ENCODE measurements at places on chromosomes 13 and 19.

GRCh38 chr13:36297366-36298338 lies at the start of gene CCDC169:
Gene CCDC169, minus strand, starts transcription at chr13:36297814. Its CDS starts 95 bp downstream, at chr13:36297719.
- DNase-seq = peak; percentile 73

DNA sequence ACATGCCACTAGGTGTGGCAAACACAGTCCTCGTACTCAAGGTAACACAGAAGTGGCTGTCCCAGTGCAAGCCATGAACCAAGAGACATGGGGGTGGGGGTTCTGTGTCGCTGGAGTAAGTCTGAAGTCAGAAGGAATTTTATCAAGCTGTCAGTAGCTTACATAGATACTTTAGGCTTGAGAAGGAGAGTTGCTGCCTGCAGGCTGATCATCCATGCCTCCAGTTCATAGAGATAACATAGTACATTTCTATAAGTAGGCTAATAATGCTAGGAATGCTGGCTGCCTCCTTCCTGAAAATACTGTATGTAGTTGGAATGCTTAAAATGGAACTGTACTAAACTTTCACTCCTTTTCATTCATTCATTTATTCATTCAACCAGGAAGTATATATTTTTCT lies 70.1 kb downstream of the CAB39L start:
- DNase-seq = no peak

GRCh38 chr13:105403086-105403485 lies 1132.4 kb downstream of the EFNB2 start:
- no peak for DNase-seq

- no peak for DNase-seq
These were observed 251.2 kb upstream of the SPRY2 start for GRCh38 chr13:80591976-80592740.

DNA sequence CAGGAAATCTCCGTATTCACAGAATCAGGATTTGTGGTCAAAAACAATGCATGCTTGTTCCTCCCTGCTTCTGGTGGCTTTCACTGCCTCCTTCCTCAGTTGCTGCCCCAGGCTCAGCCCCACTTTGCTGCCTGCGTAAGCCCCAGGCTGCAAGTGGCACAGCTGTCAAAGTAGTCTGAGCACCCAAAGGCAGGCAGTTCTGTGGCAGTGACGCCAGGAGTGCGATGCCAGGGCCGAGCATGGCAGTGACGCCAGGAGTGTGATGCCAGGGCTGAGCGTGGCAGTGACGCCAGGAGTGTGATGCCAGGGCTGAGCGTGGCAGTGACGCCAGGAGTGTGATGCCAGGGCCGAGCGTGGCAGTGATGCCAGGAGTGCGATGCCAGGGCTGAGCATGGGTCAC lies 77.3 kb upstream of the GPR183 start:
- no peak for DNase-seq

DNA sequence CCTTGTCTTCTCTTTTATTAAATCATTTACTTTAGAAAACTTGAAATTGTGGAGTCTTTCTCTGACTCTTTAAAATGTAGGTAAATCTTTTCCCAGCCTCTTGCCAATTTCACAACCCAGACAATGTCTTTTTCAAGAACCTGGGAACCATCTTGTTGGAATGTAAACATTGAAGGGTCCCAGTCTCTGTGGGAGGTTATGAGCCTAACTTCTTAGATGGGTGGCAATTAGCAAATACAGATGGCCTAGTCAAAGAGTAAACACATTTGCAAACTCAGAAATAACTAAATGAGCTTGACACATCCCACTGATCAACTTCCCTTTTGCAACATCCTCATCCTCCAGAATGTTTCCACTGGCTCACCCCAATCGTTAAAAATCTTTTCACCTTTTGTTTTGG lies 721.0 kb downstream of the PCDH9 start:
- no peak for DNase-seq

GRCh38 chr13:100115693-100116254 lies 26.9 kb downstream of the PCCA start:
- DNase-seq = no peak

DNA sequence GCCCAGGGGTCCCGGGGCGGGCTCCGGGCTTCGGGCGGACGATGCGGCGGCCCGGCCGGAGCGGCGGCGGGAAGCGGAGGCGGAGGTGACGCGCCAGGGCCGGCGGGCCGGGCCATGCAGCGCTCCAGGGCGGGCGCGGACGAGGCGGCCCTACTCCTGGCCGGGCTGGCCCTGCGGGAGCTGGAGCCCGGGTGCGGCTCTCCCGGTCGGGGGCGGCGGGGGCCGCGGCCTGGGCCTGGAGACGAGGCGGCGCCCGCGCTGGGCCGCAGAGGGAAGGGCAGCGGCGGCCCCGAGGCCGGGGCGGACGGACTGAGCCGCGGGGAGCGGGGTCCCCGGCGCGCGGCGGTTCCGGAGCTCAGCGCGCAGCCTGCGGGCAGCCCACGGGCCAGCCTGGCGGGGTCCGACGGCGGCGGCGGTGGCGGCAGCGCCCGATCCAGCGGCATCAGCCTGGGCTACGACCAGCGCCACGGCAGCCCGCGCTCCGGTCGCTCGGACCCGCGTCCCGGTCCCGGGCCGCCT lies 362 bp downstream of the WTIP start:
- DNase-seq = no peak

DNA sequence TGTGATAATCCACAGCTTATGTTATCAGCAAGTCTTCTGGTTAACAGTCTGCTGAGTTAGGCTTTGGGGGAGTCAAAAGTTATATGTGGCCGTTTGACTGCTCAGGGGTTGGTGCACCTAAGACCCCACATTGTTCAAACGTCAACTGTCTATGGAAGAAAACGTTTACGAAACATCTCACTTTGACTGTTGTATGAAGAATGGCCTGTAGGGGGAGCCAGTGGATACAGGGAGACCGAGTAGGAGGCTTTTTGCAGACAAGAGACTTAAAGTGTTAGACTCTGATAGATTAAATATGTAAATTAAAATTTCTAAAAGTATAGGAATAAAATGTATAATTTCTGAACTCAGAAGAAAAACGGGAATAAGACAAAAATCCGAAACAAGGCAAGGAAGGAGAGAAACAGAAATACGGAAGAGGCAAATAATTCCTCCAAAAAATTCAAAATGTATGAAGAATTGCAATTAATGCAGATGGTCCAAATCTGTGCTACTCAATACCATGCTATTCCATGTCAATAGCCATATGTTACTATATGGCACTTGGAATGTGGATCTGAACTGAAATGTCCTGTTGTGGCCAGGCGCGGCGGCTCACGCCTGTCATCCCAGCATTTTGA lies 37.8 kb downstream of the TNFSF14 start:
- DNase-seq = peak; percentile 81

- no peak for DNase-seq
These were observed 32.9 kb downstream of the ING1 start for GRCh38 chr13:110746438-110746837.
